Stimulated activated CD8-positive, alpha-beta memory T cell treated with anti-CD3 and anti-CD28 coated beads, Interleukin-12 subunit alpha, Interleukin-12 subunit beta, amount 100 ng/mL, for 1 hour (primary cell): ENCODE measurements at places on chromosomes 4 and X.

DNA sequence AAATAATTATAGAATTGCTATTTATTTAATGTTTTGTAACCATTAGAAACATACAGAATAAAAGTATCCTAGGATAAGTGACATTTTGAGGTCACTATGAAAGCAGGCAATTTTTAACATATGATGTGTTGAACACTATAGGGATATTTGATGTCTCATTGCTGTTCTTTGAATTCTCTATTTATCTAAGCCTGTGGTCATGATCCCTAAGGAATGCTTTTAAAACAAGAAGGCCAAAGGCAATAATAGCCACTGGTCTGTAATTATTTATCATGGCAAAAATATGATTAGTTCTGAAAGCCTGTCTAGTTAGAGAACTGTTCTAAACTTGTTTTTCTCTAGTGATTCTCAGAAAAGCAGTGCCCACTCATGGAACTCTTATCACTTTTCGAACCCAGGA lies 186.6 kb downstream of the RPA4 start:
- no peak for DNase-seq

GRCh38 chr4:42396752-42397634 lies at the start of gene SHISA3:
Gene SHISA3 (plus strand): TSS chr4:42397488. CDS start chr4:42398057, 569 bp downstream.
- no peak for DNase-seq

GRCh38 chrX:149652232-149652981 lies 20.8 kb upstream of the TMEM185A start:
- no peak for DNase-seq

GRCh38 chr4:88090898-88091297 lies 67.5 kb downstream of the ABCG2 start:
- no peak for DNase-seq

DNA sequence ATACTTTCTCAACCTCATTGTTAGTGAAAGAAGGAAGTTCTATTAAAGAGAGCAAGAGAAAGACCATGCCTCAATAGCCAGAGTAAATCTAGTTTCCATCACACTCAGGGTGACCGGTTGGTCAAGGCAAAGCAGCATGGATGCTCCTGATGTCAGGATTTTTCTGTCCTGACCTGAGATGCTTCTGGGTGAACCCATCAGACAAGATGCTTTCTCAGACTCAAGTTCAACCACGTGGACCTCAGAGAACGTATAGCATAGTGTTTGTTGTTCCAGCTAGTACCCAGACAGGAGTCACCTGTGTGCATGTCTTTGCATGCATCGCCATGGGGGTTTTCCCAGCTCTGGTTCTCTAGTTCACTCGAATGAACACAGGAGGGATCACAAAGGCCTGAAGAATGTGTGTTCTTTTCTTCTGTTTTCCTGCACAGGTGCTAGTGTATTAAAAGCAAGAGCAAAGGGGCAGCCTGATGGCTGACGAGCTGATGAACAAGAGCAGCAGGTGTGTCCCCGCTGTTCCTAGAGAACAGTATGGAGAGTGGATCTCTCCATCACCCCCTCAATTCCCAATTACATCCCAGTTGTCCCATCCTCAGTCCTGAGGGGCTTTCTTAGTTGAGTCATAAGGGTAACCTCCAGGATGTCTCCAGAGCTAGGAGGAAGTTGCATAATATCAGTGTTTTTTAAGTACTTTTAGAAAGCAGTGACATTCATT lies 110.5 kb upstream of the ENPP6 start:
- no peak for DNase-seq
